ENCODE measurements at places on chromosomes 7 and 10. TPM values are rescaled to one million over a fixed set of nuclear protein-coding genes. Genes with fewer than 3 reads are reported as not detected.

- DNase-seq = no peak
Measured at GRCh38 chr7:128240696-128241386, at the start of gene LEP. TSS of gene LEP (plus strand) at chr7:128241278. CDS start at chr7:128252019, 10,741 bp downstream.

DNA sequence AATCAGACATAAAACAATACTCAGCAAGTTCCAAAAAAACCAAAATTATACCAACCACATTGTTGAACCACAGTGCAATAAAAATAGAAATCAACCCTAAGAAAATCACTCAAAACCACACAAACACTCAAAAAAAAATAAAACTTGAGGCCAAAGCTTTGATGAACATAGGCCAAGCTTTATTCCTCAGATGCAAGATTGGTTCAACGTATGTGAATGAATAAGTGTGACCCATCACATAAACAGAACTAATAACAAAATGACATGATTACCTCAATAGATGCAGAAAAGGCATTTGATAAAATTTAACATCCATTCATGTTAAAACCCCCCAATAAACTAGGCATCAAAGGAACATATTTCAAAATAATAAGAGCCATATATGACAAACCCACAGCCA is 506.1 kb upstream of the FZD8 start:
- no peak for DNase-seq

DNA sequence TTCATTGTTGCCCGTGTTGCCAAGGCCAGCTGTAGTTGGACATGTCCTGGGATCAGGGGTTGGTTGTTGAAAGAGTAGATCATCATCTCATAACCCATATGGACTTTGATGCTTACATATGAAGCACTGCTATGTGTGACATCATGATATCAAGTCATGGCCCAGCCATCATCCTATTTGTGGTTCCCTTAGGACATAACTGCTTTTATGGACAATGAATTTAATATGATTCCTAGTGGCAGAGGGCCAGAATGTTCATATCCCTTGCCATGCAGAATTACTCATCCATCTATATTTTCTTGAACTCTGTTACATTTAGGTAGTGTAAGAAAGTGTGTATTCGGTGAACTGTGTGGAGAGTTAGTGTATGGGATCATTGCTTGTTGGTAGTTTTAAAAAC is 343.9 kb upstream of the LRGUK start:
- DNase-seq = no peak

DNA sequence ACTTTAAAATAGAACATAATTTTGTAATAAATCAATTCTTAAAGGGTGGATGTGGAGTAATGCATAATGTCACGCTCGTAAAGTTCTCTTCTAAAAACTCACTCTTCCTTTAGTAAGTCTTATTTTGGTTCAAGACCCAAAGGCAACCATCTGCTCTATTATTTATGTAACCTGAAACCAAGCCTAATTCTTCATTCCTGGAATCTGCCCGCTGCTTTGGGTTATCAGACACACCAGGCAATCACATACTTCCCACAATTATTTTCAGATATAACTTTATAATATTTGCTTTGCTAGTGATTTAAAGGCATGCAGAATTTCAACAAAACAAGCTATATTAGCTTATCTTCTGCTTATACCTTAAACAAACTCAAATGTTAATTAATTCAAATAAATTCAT is 39.0 kb downstream of the RAB11FIP2 start:
- DNase-seq = no peak

DNA sequence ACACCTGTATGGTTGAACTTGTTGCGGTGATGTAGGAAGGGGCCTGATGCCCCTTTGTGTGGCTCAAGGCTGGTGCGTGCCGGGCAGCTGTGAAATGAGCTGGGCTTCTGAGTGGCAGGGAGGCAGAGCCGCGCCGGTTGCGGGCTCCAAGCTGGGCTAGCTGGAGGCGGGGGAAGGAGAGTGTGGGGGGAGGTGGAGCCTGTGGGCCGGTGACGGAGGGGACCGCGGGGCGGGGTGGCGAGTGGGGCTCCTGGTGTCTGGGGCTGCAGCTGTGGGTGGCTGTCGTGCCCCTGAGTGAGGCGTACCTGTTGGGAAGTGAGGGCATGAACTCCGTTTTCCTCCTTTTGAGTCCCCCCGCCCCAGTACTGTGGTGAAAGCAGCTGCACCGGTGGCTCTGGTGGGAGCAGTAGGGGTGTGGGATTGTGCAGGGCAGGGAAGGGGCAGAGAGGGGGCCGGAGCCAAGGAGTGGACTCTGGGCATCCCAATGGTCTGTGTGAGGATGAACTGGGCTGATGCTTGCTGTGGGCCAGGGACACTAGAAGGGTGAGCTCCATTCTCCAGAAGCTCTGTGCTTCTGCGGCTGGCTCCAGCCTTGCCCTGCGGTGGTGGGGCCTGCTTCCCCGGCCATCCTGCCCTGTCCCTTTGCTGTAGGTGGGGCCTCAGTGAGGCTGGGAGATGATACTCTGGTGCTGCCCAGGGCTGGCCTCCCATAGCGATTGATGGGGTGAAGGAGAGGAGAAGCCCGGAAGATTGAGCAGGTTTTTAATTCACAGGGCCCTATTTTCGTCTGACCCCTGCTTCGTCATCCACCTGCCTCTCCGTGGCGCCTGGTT is 41.7 kb downstream of the INPP5A start:
- no peak for DNase-seq

- DNase-seq = no peak
Measured at GRCh38 chr7:99143521-99143852, 421 bp downstream of the SMURF1 start.

GRCh38 chr7:141258559-141258958 is 184.7 kb downstream of the TMEM178B start:
- DNase-seq = no peak

The IQCE gene
- total RNA-seq = 11.1 TPM

The TMEM273 gene
- 16.2 TPM for total RNA-seq

The CDC14C gene
- not detected for total RNA-seq

The MYO3A gene
- not detected for total RNA-seq

The C10orf105 gene
- total RNA-seq = 0.32 TPM

The TLX1 gene
- not detected for total RNA-seq

All from activated T-helper 1 cell treated with anti-CD3 and anti-CD28 coated beads, Interleukin-12 subunit alpha, Interleukin-12 subunit beta, Interleukin-2, Interleukin-4 antibody, amounts not matched to agents 30 ng/mL and 10 ng/mL and 1 ng/mL, durations not matched to agents 14 hours and 24 hours and 36 hours (primary cell).